ENCODE measurements at places on chromosomes 11 and 22.

DNA sequence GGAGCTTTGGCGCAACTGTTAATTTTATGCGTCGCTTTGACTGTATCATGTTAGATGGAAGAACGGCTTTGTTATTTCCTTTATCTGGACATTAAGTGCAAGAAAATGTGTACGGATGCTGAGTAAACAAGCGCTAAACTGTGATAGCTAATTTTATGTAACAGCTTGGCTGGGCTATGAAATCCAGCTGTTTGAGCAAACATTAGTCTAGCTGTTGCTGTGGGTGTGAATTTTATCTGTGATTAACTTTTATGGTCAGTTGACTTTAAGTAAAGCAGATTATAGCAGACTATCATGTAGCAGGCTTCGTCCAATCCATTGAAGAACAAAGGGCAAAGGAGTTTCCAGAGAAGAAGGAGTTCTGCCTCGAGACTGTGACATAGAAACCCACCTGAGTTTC is 14.0 kb downstream of the OR8A1 start:
- DNase-seq: no peak
- no peaks in the 10 kb centered on the region for H3K36me3 ChIP-seq
- no peak overlapping the region for H3K4me3 ChIP-seq
- H3K27me3 ChIP-seq: no peaks in the 10 kb centered on the region
- H3K4me1 ChIP-seq: no peaks in the 10 kb centered on the region

DNA sequence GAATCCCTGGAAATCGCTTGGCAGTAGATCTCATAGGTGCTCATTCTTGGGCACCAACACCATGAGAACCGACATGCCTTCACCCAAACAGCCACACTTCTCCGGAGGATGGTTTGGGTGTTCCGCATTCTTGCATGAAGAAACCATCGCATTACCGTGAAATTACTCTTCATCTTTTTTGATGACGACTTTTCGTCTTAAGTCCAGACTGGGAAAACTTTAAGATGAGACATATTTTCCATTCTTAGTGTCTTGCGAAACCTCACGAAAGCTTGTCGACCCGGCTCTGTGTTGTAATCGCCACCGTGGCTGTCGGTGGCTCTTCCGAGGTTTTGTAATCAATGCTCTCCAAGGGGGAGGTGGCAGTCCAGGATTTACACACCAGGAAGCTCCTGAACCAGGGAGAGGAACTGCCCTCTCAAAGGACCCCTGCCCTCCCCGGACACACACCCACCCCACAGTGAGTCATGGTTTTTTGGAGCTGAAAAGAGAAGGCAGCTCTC is 1.7 kb downstream of the TOM1 start:
- no peaks in the 10 kb centered on the region for H3K36me3 ChIP-seq
- DNase-seq: peak; percentile 18
- H3K4me1 ChIP-seq: peaks cover 33% of the 10 kb centered on the region
- no peak overlapping the region for H3K4me3 ChIP-seq
- peak overlapping the region; percentile 99 for H3K27ac ChIP-seq

DNA sequence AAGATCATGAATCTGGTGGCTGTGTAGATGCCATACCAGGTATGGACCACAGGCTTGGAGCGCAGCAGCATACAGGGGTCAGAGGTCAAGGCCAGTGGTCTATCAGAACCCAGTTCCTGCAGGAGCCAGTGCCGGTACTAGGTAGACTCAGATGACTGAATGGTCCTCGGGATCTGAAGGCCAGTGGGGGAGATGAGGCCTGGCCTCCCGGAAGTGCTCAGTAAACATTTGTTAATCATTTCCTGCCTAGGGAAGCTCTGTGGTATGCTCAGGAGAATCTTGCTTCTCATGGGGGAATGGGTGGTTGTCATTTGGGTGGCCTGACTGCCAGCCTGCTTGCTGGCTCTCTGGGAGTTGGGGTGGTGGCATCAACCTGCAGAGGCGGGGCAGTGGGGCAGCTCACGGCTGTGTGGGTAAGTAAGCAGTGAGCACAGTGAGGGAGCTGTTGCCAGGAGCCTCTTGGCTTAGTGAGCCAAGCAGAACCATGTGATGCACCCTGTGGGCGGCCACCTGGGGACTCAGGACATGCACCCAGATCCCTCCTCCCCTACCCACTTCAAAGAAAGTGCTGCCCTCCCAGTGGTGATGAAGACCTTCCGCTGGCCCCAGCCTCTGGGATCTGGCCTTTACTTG is 33.0 kb downstream of the PTPRJ start:
- peak overlapping the region; percentile 6 for H3K27ac ChIP-seq
- no peak for DNase-seq
- H3K27me3 ChIP-seq: no peaks in the 10 kb centered on the region
- H3K4me3 ChIP-seq: no peak overlapping the region
- no peaks in the 10 kb centered on the region for H3K36me3 ChIP-seq

GRCh38 chr22:47030143-47030661 is 267.8 kb downstream of the TBC1D22A start:
- no peaks in the 10 kb centered on the region for H3K4me1 ChIP-seq
- H3K4me3 ChIP-seq: no peak overlapping the region
- H3K27ac ChIP-seq: no peak overlapping the region
- H3K27me3 ChIP-seq: no peaks in the 10 kb centered on the region
- no peak for DNase-seq
- no peaks in the 10 kb centered on the region for H3K36me3 ChIP-seq

- H3K4me1 ChIP-seq: no peaks in the 10 kb centered on the region
- peak; percentile 35 for DNase-seq
- H3K27me3 ChIP-seq: no peaks in the 10 kb centered on the region
- peaks cover 76% of the 10 kb centered on the region for H3K36me3 ChIP-seq
Observed at GRCh38 chr11:61742391-61742790, 10.0 kb upstream of the MYRF start.

Measured in tibial nerve (tissue), 4 donors.